ENCODE measurements at places on chromosomes 5 and 9. TPM values are rescaled to one million over a fixed set of nuclear protein-coding genes. Genes with fewer than 3 reads are reported as not detected.

CTSV gene
- total RNA-seq: 0.21 TPM

FER gene
- 27.7 TPM for total RNA-seq

PCDHB7 gene
- 1.2 TPM for total RNA-seq

NIPSNAP3A gene
- total RNA-seq: 27.4 TPM

SLC2A6 gene
- total RNA-seq: 8.0 TPM

CPEB4 gene
- 37.6 TPM for total RNA-seq

DNA sequence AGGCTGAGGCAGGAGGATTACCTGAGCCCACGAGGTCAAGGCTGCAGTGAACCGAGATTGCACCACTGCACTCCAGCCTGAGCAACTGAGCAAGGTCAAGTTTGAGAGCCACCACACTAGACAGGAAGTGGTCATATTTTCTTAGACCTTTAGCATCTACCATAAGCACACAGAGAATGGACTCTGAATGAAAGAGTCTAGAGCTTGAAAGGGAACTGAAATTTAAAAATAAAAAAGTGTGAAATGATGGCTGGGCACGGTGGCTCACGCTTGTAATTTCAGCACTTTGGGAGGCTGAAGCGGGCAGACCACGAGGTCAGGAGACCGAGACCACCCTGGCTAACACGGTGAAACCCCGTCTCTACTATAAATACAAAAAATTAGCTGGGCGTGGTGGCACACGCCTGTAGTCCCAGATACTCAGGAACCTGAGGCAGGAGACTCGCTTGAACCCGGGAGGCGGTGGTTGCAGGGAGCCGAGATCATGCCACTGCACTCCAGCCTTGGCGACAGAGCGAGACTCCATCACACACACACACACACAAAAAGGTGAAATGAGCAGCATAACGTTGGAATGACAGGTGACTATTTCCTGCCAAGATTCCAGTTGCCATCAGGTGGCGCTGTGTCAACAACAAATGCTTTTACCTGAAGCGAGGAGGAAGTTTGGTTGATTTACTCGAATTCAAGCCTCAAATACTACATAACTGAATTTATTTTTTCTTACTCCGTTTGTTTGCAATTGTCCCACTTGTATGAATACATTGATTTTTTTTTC, 21.3 kb upstream of the AK3 start:
- H3K4me3 ChIP-seq: peak overlapping the region; percentile 61
- peak overlapping the region; percentile 61 for H3K27ac ChIP-seq
- peaks cover 18% of the 10 kb centered on the region for H3K4me1 ChIP-seq
- DNase-seq: no peak

DNA sequence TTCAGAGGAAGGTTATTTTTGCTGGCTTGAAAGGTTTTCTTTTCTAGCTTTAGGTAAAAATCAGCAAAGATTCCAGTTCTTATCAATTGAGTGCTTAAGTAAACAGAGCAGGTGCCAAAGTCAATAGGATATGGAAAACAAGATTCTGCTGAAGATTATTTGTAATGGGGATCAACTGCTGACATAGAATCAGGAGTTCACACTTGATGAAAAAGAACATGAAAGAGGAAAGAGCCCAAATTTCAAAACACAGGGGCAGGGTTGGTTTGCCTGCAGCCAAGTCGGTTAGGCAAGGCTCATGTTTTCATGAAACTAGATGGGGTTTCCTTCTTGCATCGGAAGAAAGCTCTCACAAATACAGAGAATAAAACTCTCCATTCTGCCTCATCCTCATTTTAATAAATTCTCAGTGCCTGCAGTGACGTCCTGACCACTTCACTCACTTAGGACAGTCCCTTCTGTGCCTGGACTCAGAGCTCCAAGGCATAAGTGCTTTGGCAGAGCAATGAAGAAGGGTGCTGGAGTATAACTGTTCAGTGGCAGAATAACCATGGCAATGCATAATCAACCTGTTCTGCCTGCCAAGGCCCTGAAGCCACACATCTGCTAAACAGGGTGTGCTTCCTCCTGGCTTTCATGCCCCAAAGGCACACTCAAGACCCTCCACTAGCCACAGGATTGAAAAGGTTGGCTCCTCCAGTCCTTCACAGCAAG, 179.6 kb downstream of the GNAQ start:
- H3K36me3 ChIP-seq: no peaks in the 10 kb centered on the region
- H3K27ac ChIP-seq: no peak overlapping the region
- DNase-seq: no peak
- H3K4me3 ChIP-seq: no peak overlapping the region
- no peaks in the 10 kb centered on the region for H3K27me3 ChIP-seq
- H3K4me1 ChIP-seq: peaks cover 20% of the 10 kb centered on the region

DNA sequence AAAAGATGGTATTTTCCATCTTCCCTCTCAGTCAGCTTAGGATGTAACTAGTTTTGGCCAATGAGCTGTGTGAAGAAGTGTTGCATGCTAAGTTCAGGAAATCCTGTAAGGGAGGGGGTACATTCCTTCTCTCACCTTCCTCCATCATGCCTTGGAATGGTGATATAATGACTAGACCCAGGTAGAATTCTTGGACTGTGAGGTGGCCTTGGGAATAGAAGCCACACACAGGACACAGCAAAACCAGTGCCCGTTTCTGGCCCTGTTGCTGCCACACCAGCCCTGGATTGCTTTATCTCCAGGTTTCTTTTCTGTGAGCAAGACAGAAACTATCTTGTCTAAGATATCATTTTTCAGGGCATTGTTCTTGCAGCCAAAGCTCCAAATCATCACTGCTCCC, 10.5 kb upstream of the ZNF354A start:
- no peak for DNase-seq
- no peaks in the 10 kb centered on the region for H3K36me3 ChIP-seq
- no peaks in the 10 kb centered on the region for H3K27me3 ChIP-seq
- no peak overlapping the region for H3K27ac ChIP-seq

DNA sequence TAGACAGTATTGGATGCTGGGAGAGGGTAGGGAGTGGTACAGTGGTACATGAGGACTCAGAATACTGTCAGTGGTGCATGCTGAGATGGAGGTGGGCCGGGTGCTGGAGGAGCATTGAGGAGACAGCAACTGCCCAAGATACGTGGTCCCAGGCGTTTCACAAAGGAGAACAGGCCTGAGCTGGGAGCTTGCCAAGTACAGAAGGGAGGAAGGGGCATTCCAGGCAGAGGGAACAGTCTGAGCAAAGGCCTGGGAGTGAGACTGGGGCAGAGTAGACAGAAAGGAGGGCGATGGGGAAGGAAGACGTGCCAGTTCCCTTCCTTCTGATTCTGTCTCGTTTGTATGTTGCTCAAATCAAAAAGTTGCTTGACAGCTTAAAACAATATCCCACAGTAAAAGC, 15.2 kb downstream of the GALNT12 start:
- no peak for DNase-seq
- no peak overlapping the region for H3K4me3 ChIP-seq
- no peaks in the 10 kb centered on the region for H3K4me1 ChIP-seq
- H3K36me3 ChIP-seq: no peaks in the 10 kb centered on the region
- peaks cover 32% of the 10 kb centered on the region for H3K27me3 ChIP-seq

DNA sequence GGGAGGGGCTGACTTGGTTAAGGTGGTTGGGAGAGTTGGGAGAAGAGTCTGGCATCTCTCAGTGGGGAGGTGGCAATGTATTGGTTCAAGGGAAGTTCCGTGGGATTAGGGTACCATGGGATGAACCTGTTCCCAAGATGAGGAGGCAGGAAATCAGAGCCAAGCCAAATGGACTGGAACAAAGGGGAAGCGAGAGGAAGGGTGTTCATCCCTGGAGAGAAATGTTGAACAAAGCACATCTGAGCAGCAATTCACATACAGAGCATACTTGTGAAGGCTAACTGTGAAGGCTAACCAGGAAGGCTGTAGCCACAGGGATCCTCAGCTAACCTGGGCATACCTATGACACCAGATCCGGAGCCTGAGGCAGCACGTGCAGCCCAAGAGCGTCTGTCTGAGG, 214.0 kb downstream of the MCTP1 start:
- no peak overlapping the region for H3K27ac ChIP-seq
- H3K4me3 ChIP-seq: no peak overlapping the region
- DNase-seq: no peak
- H3K4me1 ChIP-seq: no peaks in the 10 kb centered on the region

- H3K4me3 ChIP-seq: peak overlapping the region; percentile 0
- no peaks in the 10 kb centered on the region for H3K27me3 ChIP-seq
- no peak for DNase-seq
- peaks cover 9% of the 10 kb centered on the region for H3K36me3 ChIP-seq
- peak overlapping the region; percentile 80 for H3K27ac ChIP-seq
Observed at GRCh38 chr5:119393201-119393691, 37.4 kb downstream of the TNFAIP8 start.

GRCh38 chr9:12416716-12417115, 276.5 kb upstream of the TYRP1 start:
- no peak for DNase-seq
- no peaks in the 10 kb centered on the region for H3K27me3 ChIP-seq
- H3K4me1 ChIP-seq: no peaks in the 10 kb centered on the region
- H3K36me3 ChIP-seq: no peaks in the 10 kb centered on the region

GRCh38 chr9:92775466-92775865, 10.8 kb upstream of the BICD2 start:
- no peak for DNase-seq
- no peak overlapping the region for H3K27ac ChIP-seq
- H3K4me1 ChIP-seq: no peaks in the 10 kb centered on the region
- H3K4me3 ChIP-seq: no peak overlapping the region
- peaks cover 17% of the 10 kb centered on the region for H3K27me3 ChIP-seq

GRCh38 chr5:178460598-178460997, 129.6 kb downstream of the COL23A1 start:
- no peaks in the 10 kb centered on the region for H3K27me3 ChIP-seq
- H3K36me3 ChIP-seq: no peaks in the 10 kb centered on the region
- no peaks in the 10 kb centered on the region for H3K4me1 ChIP-seq
- no peak overlapping the region for H3K4me3 ChIP-seq

DNA sequence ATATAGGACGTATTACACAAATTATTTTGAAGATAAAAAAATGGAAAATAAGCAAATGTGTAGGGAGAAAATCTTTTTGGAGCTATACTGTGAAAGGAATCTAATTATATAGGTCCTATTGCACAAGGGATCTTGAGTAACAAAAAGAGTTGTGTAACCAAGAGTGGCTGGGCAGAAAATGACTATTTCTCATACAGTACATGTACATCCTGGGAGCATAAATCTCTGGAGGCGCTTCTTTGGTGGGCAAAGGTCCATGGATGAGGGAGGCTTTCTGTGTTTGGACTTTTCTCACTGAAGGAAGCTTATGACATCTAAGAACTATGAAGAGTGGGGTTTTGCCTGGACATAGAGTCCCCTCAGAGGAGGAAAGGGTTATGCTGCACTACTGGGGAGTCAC, 29.8 kb downstream of the ANKS6 start:
- DNase-seq: no peak
- H3K27me3 ChIP-seq: no peaks in the 10 kb centered on the region
- no peak overlapping the region for H3K27ac ChIP-seq

GRCh38 chr9:4713849-4714248, 27.2 kb downstream of the AK3 start:
- DNase-seq: no peak
- no peaks in the 10 kb centered on the region for H3K4me1 ChIP-seq
- no peak overlapping the region for H3K4me3 ChIP-seq

GRCh38 chr5:32586276-32586599, 881 bp downstream of the SUB1 start:
- DNase-seq: no peak
- H3K4me1 ChIP-seq: peaks cover 49% of the 10 kb centered on the region
- H3K4me3 ChIP-seq: peak overlapping the region; percentile 97
- no peaks in the 10 kb centered on the region for H3K27me3 ChIP-seq
